B cell (primary cell): ENCODE measurements at places on chromosomes 4 and X. TPM values are rescaled to one million over a fixed set of nuclear protein-coding genes. Genes with fewer than 3 reads are reported as not detected.

CT83 gene
- total RNA-seq = not detected in 2 replicates

ZNF41 gene
- total RNA-seq = 17.4 and 18.9 TPM in 2 replicates

PNMA5 gene
- 0.62 and 1.1 TPM in 2 replicates for total RNA-seq

SLC4A4 gene
- total RNA-seq = not detected in 2 replicates

SCRG1 gene
- total RNA-seq = not detected in 2 replicates

DNA sequence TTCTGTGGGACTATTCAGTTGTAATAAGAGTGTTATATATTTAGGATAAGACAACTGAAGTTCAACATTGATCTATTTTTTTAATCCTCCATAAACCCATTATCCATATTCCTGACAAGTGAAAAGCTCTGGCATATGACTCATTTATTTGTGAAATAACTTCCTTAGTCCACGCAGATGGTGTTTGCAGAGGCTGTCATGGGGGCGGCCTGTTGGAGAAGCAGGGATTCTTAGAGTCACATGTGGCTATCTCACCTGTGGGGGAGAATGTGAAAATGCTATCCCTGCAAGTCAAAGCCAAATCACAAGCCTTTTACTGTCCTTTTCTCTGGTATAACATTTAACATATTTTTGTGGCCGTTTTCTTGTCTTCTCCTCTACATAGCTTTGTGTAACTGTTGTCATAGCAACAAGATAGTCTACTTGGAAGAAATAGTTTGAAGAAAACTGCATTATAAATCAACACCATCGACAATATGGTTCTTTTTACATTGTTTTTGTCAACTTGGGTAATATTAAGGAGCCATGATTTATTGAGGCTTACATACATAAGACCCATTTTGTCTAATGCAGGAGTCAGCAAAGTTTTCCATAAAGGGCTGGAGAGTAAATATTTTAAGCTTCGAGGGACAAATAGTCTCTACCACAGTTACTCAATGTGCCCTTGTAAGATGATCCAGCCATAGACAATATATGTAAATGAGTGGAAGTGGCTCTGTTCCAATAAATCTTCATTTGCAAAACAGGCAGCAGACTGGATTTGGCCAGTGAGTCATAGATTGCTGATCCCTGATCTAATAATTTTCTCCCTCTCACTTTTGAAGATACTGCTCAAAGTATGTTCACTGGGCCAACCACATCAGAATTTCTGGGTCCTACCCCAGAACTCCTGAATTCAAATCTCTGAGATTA lies 395.0 kb downstream of the DTHD1 start:
- no peak overlapping the region for H3K27ac ChIP-seq
- DNase-seq = no peak
- H3K27me3 ChIP-seq = no peaks in the 10 kb centered on the region
- no peak overlapping the region for H3K4me3 ChIP-seq

GRCh38 chr4:178415925-178416324 lies 973.7 kb upstream of the AGA start:
- H3K4me1 ChIP-seq = no peaks in the 10 kb centered on the region
- H3K36me3 ChIP-seq = no peaks in the 10 kb centered on the region
- DNase-seq = no peak
- H3K27ac ChIP-seq = no peak overlapping the region
- no peak overlapping the region for H3K4me3 ChIP-seq

SAGE1 gene
- not detected in 2 replicates for total RNA-seq

DNA sequence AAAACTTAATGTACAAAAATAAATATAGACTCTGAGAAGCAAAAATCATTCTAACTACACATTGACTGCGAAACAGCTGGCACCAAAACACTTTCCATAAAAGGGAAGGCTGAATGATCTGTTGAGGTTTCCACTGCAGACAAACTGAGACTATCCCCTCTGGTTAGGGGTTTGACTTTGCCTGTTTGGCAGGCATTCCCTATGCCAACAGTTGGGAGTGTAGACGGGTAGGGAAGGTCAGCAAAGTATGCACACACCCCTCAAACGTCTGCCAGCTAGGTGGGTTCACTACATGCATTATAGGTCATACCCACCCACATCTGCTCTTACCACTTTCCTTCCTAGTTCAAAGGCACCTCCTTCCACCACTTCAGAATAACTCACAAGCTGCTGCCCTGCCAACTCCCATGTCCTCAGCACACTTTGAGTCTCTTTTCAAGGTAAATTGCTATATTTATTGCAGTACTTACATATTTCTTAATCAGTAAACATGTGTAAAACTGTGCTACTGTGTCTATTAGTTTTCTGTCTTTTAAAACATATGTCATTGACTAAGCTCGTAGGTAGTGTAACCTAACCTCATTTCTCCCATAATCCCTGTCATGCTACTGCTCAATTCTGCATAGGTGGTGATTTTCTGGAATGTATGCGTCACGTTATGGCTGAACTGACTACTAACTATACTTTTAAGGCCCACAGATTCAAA lies 12.4 kb downstream of the CTSO start:
- H3K4me3 ChIP-seq = no peak overlapping the region
- no peaks in the 10 kb centered on the region for H3K4me1 ChIP-seq
- DNase-seq = no peak
- peaks cover 30% of the 10 kb centered on the region for H3K36me3 ChIP-seq

- no peak for DNase-seq
- no peaks in the 10 kb centered on the region for H3K4me1 ChIP-seq
- no peak overlapping the region for H3K4me3 ChIP-seq
- H3K27me3 ChIP-seq = no peaks in the 10 kb centered on the region
- no peak overlapping the region for H3K27ac ChIP-seq
Observed at GRCh38 chr4:6763330-6763851, 19.1 kb upstream of the KIAA0232 start.

C4orf54 gene
- not detected in 2 replicates for total RNA-seq

SLC25A6 gene
- 323 and 343 TPM in 2 replicates for total RNA-seq

DNA sequence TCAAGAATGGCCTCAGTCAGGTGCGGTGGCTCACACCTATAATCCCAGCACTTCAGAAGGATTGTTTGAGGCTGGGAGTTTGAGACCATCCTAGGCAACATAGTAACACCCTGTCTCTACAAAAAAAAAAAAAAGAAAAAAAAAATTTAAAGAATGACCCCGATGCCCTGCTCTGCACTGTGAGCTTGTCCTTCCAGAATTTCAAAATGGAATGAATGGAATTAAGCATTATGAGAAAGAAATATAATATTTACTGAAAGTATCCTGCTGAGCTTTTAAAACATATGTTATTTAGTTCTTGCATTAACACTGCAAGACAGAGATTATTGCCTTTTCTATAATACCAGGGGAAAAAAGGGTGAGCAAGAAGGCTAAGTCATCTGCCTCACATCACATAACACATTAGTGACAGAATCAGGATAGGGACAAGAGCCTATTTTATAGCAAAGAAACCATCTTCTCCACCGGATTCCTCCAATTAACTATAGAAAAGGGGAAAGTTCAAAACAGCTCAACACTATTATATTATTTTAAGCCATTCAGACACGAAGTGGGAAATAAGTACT lies 41.9 kb upstream of the GAB1 start:
- no peaks in the 10 kb centered on the region for H3K4me1 ChIP-seq
- no peaks in the 10 kb centered on the region for H3K36me3 ChIP-seq
- no peak overlapping the region for H3K4me3 ChIP-seq
- DNase-seq = no peak
- no peak overlapping the region for H3K27ac ChIP-seq

RPS6KA6 gene
- total RNA-seq = 0.59 and 0.61 TPM in 2 replicates

DSPP gene
- not detected in 2 replicates for total RNA-seq

GRCh38 chrX:21645431-21645830 lies 12.7 kb downstream of the KLHL34 start:
- no peaks in the 10 kb centered on the region for H3K27me3 ChIP-seq
- DNase-seq = no peak
- no peaks in the 10 kb centered on the region for H3K36me3 ChIP-seq
- H3K4me3 ChIP-seq = no peak overlapping the region
- H3K27ac ChIP-seq = no peak overlapping the region

GRCh38 chr4:152843481-152844090 lies 63.8 kb downstream of the ARFIP1 start:
- no peak for DNase-seq
- no peaks in the 10 kb centered on the region for H3K36me3 ChIP-seq
- no peak overlapping the region for H3K4me3 ChIP-seq
- H3K27ac ChIP-seq = no peak overlapping the region

GRXCR1 gene
- total RNA-seq = not detected in 2 replicates

DNA sequence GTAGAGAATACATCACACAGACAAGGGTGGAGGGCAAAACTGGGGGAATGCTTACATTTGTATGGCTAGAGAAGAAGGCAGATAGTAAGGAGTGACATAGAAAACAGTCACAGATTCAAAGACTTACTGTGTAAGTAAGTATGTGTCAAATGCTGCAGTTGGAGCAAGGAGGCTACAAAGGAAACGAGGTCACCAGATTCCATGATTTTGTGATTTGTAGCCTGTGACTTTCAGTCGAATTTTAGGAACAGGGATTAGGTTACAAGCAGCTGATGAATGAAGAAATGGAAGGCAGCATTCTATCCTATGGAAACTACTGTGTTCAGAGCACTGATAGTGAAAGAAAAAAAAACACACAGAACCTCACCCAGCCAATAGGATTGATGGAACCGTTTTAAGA lies 407.9 kb downstream of the IL15 start:
- H3K4me3 ChIP-seq = no peak overlapping the region
- no peaks in the 10 kb centered on the region for H3K27me3 ChIP-seq
- H3K4me1 ChIP-seq = no peaks in the 10 kb centered on the region
- no peaks in the 10 kb centered on the region for H3K36me3 ChIP-seq

DNA sequence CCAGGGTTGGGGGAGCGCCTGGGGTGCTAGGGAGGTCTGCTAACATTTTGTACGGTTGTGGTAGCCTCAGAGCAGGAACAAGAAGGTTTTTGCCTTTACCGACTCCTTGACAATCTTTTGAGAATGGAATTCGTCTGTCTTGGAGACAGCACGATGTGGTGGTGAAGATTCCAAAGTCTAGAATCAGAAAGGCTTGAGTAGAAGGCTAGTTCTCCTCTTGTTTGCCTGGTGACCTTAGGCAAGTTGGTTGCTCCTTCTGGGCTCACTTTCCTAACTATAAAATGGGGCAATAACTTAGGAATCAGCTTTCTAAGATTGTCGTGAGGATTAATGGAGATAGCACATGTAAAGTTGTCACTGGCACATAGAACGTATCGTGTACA lies 741 bp downstream of the FAM47E start:
- no peak overlapping the region for H3K27ac ChIP-seq
- DNase-seq = no peak
- H3K27me3 ChIP-seq = peaks cover 26% of the 10 kb centered on the region
- H3K4me1 ChIP-seq = peaks cover 8% of the 10 kb centered on the region
- H3K36me3 ChIP-seq = no peaks in the 10 kb centered on the region
- H3K4me3 ChIP-seq = no peak overlapping the region

CABS1 gene
- not detected in 2 replicates for total RNA-seq

DNA sequence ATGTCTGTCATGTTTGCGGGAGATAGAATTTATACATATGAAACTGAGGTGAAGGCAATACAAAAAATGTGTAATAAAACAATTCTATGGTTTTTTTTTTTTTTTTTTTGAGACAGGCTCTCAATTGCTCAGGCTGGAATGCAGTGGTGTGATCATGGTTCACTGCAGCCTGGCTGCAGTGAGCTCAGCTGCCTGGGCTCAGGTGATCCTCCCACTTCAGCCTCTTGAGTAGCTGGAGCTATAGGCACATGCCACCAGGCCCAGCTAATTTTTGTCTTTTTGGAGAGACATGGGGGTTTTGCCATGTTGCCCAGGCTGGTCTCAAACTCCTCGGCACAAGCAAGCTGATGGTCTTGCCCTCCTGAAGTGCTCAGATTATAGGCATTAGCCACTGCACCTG lies 10.1 kb downstream of the RADX start:
- no peak for DNase-seq
- no peak overlapping the region for H3K27ac ChIP-seq
- no peaks in the 10 kb centered on the region for H3K36me3 ChIP-seq
- no peaks in the 10 kb centered on the region for H3K4me1 ChIP-seq
- no peak overlapping the region for H3K4me3 ChIP-seq

GRCh38 chrX:134761788-134762187 lies 103.5 kb upstream of the PLAC1 start:
- no peak overlapping the region for H3K27ac ChIP-seq
- H3K4me1 ChIP-seq = no peaks in the 10 kb centered on the region
- no peak for DNase-seq
- no peak overlapping the region for H3K4me3 ChIP-seq
- H3K36me3 ChIP-seq = no peaks in the 10 kb centered on the region
- no peaks in the 10 kb centered on the region for H3K27me3 ChIP-seq

GRCh38 chr4:153781717-153782416 lies 7.0 kb downstream of the SFRP2 start:
- no peaks in the 10 kb centered on the region for H3K36me3 ChIP-seq
- H3K4me3 ChIP-seq = no peak overlapping the region
- H3K27ac ChIP-seq = no peak overlapping the region
- H3K4me1 ChIP-seq = no peaks in the 10 kb centered on the region
- peaks cover 29% of the 10 kb centered on the region for H3K27me3 ChIP-seq
- no peak for DNase-seq

DNA sequence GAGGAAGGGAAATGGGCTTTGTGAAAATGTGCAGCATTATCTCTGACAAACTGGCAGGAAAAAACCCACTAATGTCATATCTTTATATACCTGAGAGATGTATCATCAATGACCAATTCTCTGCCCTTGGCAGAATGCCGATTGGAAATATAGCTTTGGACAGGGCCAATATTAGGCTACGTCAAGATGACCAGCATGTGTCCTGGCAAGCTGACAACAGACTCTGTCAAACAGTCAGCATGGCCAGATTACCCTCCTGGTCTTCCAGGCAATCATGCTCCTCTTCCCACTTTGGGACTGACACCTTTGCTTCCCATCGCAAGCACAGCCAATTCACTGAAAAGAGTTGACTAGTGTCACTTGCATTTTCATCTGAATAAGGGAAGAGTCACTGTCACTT lies 57.0 kb downstream of the SORBS2 start:
- no peak overlapping the region for H3K4me3 ChIP-seq
- H3K36me3 ChIP-seq = no peaks in the 10 kb centered on the region
- no peaks in the 10 kb centered on the region for H3K4me1 ChIP-seq

DNA sequence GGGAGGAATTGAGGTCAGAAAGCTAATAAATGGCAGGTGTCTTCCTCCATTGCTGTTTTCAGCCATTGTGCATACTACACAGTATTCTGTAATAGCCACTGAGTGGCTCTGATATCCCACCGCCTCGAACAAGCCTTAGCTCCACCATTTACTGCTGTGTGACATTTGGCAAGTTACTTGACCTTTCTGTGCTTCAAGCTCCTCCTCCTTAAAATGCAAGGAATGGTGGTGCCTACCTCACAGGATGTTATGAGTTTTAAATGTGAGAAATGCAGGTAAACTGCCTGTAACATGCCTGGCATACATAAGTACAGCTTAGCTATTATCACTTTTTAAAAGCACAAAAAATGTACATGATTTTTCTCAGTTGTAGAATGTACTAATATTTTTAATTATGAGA lies 421.0 kb downstream of the MAPK10 start:
- no peak for DNase-seq
- H3K27ac ChIP-seq = no peak overlapping the region
- no peaks in the 10 kb centered on the region for H3K4me1 ChIP-seq
- H3K27me3 ChIP-seq = no peaks in the 10 kb centered on the region
- peaks cover 4% of the 10 kb centered on the region for H3K36me3 ChIP-seq

SNX25 gene
- total RNA-seq = 77.6 and 83.8 TPM in 2 replicates

DNA sequence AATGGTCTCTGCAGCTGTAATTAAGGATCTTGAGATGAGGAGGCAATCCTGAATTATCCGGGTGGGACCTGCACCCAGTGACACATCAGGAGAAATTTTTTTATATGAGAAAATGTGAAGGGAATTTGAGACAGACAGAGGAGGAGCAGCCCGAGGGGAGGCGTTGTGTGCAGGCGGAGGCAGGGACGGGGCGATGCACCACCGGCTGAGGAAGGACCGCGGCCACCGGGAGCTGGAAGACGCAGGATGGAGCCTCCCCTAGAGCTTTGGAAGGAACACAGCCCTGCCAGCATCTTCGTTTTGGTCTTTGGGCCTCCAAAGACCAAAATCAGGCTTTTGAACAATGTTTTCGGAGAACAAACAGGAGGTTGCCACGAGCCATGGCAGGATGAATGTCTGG lies 85.0 kb upstream of the ADRA2C start:
- no peak overlapping the region for H3K27ac ChIP-seq
- DNase-seq = no peak
- H3K4me1 ChIP-seq = no peaks in the 10 kb centered on the region
- H3K4me3 ChIP-seq = no peak overlapping the region
